Germinal center (tissue), 1 donor: ENCODE measurements at places on chromosomes 4 and X.

GRCh38 chr4:37322122-37322521, 77.6 kb downstream of the NWD2 start:
- no peak for DNase-seq

GRCh38 chr4:62901101-62901500, 1508.1 kb downstream of the TECRL start:
- DNase-seq: no peak

DNA sequence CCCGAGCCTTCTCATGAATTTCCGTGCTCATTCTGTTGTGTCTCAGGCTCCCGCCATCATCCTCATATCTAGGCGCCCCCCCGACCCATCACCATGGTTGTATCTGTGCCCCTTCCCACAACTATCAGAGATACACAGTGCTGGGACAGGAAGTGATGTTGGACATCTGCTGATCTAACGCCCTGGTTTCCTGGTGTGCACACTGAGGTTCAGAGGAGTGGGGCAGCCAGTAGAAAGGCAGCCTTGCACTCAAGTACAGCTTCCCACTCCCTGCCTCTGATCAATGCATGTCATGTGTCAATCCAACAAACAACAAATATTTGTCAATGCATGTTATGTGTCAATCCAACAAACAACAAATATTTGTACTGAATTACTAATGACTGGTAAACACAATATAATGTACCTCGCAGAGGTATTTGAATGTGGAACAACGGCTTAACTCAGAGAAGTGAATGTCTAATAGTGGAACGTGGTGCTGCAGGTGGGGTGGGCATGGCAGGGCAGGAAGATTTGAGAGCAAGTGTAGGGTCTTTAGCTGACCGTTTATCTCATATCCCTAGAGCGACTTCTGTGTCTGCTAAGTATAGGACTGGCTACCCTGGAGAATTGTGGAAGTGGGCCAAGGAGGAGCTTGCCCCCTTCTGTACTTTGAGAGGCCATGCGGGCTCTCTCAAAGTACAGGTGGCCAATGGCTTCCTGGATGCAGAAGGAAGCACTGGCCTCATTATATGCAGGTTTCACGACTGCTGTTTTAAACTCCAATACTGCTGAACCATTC, 10.3 kb upstream of the SEL1L3 start:
- DNase-seq: no peak

GRCh38 chr4:96093057-96093456, 253.2 kb downstream of the PDHA2 start:
- no peak for DNase-seq

DNA sequence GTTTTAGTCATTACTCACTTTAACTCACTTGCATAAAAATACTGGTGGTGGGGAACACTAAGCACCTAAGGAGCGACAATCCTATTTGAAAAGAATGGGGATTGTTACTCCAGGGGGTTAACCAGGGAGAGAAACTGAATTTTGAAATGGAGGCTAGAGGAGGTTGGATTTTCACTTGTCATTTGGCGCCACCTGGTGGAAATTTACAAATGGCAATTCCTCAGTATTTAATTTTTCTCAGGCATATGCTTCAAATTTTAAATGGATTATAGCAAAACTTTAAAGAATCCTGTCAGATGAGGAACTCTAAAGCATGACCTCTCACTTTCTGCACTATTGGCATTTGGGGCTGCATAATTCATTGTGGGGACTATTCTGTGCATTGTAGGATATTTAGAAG, 2.7 kb upstream of the GEMIN8 start:
- DNase-seq: peak; percentile 12

DNA sequence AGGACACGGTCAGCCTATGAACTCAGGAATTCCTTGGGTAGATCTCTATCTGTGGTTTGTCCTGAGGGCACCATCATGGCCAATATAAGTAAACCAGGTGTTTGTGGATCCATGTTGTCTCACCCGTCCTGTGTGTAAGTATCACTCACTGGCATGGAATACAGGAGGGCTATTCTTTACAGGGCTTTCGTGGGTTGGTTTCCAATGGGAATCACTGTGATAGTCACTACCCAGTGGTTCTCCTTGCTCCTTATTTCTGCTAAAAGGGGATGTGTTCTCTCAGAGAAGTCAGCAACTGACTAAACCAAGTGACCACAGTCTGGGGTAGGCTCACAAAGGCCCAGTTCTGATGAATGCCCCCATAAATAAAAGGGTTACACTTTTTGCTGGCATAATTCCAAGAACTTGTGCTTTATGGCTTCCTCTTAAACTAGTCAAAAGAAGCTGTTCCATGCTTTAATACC, 236.7 kb upstream of the JADE1 start:
- DNase-seq: no peak

GRCh38 chrX:49850028-49850427, 20.9 kb downstream of the PAGE4 start:
- DNase-seq: no peak

DNA sequence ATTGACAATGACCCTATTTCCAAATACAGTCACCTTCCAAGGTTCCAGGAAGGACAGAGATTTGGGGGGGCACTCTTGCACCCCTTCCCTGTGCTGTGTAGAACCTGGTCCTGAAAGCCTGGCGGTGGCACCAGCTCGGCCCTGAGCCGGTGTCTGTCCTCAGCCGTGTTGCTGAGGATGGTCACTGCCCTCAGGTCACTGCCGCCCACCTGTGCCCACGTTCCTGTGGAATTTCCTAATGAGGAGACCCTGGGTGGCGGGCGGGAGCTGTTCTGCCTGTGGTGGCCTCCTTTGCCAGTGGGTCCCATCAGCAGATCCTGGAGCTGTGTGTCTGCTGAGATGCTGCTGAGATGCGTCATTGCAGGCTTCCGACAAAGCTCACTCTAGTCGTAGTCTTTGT, 32.9 kb downstream of the NELFA start:
- no peak for DNase-seq

DNA sequence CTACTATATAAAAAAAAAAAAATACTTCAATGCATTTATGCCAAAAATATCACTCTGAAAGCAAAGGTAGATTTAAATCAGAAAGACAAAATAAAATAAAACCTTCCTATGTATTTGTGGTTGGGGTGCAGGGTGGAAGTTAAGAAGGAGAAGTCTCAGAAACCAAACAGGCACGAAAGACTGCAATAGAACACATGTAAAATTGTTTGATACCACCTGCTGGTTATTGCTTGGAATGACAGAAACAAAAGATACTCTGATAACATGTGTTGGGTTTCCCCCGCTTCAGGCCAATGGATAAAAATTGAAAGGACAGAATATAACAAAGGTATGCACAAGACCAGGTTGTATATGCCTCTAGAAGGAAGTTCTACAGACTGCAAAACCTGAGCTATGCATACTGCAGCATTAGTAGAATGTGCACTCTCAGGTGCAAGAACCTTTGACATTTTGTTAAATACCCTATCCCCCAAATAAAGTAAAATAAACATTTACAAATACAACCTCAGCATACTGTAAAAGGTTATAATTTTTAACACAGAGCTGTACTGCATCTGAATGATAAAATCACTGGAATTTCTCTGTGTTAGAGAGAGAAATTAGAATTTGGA, 118.8 kb downstream of the GABRA2 start:
- no peak for DNase-seq
